Kasumi-1 (cell line): ENCODE measurements at places on chromosomes 3 and 15.

- no peak for DNase-seq
Measured at GRCh38 chr3:155112661-155113389, 32.7 kb downstream of the MME start.

DNA sequence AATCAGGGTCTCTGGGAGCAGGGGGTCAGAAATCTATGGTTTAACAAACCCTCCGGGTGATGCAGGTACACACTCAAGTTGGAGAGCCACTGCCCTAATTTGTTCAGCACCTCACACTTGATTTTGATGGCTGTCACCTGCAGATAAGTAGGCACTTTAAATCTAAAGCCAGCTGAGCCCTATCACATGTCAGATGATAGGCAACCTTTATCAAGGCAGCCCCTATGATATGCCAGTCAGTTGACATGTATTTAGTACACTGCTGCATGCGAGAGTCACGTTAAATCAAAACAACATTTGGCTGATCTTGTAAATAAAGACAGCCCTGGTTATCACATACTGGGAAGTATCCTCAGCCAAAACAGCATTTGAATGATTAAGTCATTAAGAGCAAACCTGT lies 104.4 kb upstream of the MCTP2 start:
- DNase-seq, result no peak

- DNase-seq, result no peak
Measured at GRCh38 chr3:61682671-61683548, 121.5 kb downstream of the PTPRG start.

- DNase-seq, result no peak
Measured at GRCh38 chr3:100561459-100562158, 47.8 kb upstream of the ADGRG7 start.
